ENCODE measurements at places on chromosomes 5 and 9. TPM values are rescaled to one million over a fixed set of nuclear protein-coding genes. Genes with fewer than 3 reads are reported as not detected.

CARD9 gene
- total RNA-seq = 0.05 TPM

MEF2C gene
- total RNA-seq = 7.7 TPM

AJM1 gene
- total RNA-seq = 0.15 TPM

PCDHAC1 gene
- total RNA-seq = 0.25 TPM

PLAC8L1 gene
- not detected for total RNA-seq

NRARP gene
- not detected for total RNA-seq

SHISAL2B gene
- total RNA-seq = not detected

SPARC gene
- total RNA-seq = 2,332 TPM

FAM240B gene
- total RNA-seq = not detected

PCDHA1 gene
- not detected for total RNA-seq

CYSRT1 gene
- total RNA-seq = 0.44 TPM

DNA sequence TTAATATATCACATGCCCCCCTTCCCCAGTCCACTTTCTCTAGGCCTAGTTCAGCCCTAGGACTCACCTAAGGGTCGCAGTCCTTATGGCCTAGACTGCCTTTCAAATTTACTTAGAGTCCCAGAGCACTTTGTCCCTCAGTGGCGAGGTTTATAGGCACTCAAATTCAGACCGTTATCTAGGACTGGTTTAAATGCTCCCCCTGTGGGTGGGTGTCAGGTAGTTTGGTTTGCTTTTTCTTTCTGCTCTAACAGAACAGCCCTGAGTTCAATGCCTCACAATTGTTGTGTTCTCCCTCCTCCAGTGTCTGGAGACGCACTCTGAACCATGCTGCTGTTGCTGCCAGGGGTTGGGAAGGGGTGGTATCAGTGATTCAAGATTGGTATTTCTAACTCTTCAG, 317.1 kb downstream of the MAT2B start:
- no peak for DNase-seq

GRCh38 chr5:135158982-135159381, 125.0 kb upstream of the PITX1 start:
- no peak for DNase-seq

DNA sequence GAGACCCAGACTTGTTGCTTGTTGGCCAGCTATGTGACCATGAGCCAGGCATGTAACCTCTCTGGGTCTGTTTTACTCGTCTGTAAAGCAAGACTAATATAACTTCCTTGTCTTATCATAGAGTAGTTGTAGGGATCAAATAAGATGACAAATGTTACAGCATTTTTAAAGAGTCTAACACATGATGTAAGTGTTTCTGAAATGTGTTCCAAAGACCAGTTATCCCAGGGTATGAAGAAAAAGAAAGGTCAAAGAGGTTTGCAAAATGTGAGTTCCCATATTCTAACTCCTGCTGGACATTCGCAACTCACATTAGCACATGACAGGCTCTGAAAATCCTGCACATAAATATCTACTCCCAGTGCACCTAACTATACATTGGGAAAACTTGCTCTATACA, 28.5 kb upstream of the MATR3 start:
- no peak for DNase-seq

GRCh38 chr9:110114859-110115201, 93.1 kb downstream of the C9orf152 start:
- DNase-seq = no peak

DNA sequence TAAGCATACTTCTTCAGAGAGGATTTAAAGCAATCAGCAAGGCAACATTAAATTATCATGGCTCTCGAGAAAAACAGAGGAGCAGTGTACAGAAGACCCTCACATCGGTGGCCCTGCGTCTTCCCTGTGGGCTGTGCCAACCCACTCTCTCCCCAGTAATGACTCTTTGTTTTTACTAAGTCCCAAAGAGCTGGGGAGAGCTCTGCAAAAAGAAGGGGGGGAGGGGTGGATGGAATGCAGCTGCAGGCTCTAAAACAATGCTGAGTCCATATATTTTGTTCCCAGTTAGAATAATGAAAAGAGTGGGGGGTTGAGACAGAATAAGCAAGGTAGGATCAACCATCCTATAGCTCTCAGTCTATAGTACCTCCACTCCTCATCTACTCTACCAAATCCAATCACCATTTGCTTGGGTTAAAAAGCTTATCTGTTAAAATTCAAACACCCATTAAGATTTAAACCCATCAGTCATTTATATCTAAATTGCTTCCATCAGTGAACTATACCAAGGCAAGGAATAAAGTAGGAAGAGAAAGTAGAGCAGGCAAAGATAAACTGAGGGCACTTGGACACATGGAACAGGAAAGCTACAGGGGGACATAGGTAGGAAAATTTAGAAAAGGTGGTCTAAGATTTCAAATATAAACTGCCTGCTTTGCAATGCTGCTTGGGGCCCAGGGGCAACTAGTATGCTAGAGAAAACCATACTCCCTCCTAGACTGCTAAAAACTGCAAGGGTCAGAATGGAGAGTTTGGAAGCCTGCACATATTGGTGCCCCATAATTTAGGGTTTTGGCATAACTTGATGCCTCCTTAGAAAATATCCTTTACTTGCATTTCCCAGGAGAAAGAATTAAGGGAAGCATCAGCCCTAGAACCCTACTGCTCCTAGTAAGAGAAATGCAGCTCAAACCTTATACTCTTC, 20.6 kb downstream of the ELL2 start:
- no peak for DNase-seq

DNA sequence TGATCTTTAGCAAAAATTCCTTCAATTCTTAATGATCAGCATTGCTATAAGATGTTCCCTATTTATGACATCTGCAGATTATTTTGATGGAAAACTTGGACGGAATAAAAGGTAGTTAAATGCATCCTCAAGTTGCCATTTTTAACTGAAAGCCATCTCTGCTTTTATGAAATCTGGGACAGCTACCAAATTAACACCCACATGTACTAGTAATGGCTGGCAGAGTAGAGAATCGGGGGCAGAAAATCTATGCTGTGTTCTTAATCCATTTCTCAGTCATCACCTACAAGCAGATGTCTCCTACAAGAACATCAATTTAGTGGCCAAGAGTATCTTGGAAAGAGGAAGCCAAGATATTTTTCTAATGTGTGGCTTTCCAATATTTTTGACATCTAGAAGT, 22.1 kb upstream of the C9orf57 start:
- no peak for DNase-seq

DNA sequence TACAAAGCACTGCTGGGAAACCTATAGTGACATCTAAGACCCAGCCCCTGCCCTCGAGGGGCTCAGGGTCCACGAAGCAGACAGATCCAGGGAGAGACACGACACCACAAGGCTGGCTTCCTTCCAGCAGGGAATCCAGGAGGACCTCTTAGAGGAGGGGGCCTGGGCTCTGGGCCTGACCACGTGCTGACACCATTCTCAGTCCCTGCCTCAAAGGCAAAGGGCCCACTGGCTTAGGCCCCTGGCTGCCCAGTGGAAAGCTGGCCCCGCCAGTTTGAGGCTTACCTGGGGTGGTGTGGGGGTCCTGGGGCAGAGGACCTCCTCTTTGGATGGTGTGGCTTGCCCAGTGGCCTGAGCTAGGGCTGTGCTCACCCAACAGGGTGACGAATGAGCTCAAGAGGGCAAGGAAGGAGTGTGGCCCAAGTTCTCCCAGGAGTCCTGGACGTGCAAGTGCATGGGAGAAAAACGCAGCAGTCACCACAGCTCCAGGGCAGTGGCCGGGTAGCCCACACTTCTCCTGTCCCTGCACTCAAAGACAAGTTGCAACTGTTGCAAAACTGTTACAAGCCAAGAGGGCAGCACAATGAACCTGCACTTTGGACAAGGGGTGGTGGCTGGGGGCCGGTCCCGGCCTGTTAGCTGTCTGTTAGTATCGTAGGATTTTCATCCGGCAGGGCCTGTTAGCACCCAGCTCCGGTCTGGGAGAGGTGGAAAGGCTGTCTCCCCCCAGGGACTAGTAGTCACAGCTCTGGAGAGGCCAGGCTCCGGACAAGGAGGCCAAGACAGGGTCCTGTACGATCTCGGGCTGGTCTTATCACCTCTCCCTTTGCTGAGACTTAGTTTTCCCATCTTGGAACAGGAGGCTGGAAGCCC, 1.5 kb upstream of the SARDH start:
- DNase-seq = no peak

- no peak for DNase-seq
Observed at GRCh38 chr9:129007766-129008468, 20.2 kb downstream of the SH3GLB2 start.

GRCh38 chr9:11159318-11159862, 546.6 kb upstream of the PTPRD start:
- no peak for DNase-seq

DNA sequence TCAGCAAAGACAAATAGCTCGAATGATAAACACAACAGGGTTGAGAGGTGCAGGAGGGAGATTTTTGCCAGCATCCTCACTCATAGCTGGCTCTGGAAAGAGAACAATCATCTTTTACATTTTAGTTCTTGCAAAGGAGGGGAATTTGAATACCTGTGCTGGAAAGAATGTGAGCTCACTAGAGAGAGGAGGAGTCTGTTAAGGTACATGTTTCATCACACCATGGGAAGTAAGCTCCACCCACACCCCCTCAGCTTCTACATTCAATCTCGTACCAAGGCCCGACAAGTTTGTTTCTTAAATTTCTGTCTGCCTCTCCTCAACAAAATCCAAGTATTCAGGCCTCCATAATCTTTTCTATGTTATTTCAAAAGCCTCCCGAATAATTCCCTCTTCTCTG, 254.6 kb downstream of the BRINP1 start:
- no peak for DNase-seq

DNA sequence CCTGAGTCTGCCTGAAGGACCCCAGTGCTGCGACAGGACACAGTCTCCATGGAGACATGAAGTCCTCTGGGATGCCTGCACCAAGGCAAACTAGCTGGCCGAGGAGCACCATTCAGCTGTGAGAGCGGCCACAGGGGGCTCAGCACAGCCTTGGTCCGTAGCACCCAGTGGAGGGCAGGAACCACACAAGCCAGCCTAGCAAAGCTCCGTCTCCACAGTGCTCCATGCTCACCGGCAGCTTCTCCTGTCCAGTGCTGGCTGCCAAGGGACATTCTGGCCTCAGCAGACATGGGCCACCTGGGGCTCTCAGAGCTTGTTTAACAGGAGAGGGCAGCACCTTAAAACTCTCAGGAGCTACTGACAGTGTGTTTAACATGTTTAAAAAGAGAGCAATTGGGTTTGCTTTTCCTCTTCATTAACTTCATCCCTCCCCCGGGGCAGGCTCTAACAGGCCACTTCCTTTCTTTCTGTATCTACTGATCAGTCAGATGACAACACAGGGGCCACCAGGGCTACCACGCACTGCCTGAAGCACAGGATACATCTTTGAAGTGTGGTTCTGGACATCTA, 57.0 kb downstream of the SECISBP2 start:
- peak; percentile 72 for DNase-seq

DNA sequence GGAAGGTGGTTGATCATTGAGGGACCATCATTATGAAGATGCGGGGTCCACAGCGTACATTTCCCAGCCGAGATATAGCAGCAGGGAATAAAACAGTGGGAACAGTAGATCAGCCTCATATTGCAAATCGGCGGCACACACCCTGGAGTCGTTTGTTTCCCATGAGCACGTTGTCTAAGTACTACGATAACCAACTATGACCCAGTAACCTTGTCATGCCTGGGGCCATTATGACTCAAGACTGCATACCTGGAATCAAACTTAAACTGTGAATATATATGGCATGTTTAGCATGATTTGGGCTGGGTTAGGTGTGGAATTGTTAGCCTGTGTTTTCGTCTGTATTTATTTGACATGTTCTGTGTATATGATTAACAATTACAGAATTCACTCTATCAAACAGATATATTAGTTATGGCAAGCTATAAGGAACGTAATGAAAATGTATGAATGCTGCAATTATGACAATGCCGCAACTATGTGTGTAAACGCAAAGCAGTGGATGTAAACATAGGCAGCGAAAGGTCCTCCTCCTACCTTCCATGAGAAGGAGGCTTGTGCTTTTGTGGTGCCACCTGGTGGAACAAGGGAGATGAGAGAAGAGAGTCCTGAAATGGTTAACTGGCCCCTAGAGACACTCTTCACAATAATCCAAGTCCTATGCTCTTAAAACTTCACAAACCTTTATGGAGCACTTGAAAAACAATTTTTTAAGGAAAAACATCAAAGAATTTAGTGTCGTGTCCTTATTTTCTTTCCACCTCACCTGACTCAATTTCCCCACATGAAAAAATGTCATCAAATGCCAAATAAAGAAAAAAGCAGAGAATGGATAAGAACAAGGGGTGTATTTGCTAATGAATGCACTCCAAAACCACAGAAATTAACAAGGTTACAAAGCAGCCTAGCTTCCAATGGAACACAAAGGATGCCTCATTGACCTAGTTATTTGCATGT, 47.1 kb downstream of the SEMA5A start:
- peak; percentile 62 for DNase-seq

- DNase-seq = no peak
Observed at GRCh38 chr5:89988129-89988810, 421.3 kb downstream of the CETN3 start.

DNA sequence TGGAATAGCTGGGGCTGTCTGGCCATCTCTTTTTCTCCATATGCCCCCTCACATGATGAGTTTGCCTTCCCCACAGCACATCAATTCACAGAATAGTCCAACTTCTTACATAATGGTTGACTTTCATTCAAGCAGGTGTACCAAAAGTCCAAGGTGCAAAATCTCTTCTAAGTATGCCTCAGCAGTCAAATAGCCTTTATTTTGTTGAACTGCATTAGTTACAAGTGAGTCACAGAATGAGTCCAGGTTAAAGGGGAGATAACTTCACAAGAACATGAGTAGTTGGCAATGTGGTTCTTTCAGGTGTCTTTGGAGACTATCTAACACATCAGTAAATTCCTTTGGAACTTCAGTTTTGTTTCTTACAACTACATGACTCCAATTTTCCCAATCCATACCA, 672.5 kb downstream of the PRELID2 start:
- DNase-seq = no peak

DNA sequence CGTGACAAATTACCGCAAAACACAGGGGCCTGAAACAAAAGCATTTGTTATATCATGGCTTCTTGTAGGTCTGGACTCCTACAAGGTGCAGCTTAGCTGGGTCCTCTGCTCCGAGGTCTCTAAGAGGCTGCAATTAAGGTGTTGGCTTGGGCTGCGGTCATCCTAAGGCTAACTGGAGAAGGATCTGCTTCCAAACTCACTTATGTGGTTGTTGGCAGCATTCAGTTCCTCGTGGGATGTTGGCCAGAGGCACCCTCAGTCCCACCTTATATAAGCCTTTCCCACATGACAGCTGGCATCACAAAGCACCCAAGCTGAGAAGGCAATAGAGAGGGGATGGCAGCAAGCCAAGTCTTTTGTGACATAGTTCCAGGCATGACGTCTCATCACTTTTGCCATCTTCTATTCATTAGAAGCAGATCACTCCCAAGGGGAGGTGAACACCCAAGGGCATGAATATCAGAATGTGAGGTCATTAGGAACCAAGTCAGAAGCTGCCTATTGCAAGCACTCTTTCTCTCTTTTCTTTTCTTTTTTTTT, 47.9 kb upstream of the ZBTB43 start:
- DNase-seq = no peak

DNA sequence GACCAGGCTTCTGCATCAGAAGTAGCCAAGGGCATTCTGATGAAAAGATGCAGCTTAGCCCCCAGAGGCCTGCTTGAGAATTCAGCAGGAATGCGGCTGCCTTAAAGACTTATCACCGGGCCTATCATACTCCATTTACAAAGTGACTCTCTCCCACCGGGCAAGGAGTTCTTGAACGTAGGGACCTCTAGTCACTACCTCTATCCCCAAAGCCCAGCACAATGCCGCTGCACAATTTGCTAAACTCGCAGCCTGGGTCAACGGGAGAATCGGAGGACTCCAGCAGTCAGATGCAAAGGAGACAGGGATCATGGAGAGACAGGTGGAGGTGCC, 661 bp downstream of the PDCL start:
- DNase-seq = peak; percentile 50
